Activated CD4-positive, alpha-beta memory T cell treated with anti-CD3 and anti-CD28 coated beads for 36 hours (primary cell): ENCODE measurements at places on chromosomes 5 and 9.

GRCh38 chr9:130118841-130119518 is 53.2 kb upstream of the NCS1 start:
- DNase-seq: no peak

- no peak for DNase-seq
Measured at GRCh38 chr5:8844206-8844605, 701.7 kb downstream of the SEMA5A start.

DNA sequence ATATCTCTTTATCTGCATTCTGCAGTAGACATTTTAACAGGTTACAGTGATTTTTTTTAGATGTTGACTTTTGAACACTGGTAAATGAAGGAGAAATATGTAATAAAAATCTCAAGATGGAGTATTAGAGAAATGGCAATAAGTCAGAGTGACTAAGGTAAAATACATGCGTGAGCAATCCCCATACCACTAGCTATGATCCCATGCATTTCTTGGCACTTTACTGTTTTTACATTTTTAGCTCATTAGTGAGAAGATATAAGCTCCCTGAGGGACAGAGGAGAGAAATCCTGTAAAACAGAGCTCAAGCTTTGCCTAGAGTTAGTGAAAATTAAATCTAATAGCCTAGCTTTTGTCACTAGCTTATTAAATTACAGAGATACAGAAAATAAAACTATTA is 181.9 kb upstream of the TRPM3 start:
- DNase-seq: no peak

- no peak for DNase-seq
Measured at GRCh38 chr9:16363073-16363781, 507.2 kb downstream of the BNC2 start.

DNA sequence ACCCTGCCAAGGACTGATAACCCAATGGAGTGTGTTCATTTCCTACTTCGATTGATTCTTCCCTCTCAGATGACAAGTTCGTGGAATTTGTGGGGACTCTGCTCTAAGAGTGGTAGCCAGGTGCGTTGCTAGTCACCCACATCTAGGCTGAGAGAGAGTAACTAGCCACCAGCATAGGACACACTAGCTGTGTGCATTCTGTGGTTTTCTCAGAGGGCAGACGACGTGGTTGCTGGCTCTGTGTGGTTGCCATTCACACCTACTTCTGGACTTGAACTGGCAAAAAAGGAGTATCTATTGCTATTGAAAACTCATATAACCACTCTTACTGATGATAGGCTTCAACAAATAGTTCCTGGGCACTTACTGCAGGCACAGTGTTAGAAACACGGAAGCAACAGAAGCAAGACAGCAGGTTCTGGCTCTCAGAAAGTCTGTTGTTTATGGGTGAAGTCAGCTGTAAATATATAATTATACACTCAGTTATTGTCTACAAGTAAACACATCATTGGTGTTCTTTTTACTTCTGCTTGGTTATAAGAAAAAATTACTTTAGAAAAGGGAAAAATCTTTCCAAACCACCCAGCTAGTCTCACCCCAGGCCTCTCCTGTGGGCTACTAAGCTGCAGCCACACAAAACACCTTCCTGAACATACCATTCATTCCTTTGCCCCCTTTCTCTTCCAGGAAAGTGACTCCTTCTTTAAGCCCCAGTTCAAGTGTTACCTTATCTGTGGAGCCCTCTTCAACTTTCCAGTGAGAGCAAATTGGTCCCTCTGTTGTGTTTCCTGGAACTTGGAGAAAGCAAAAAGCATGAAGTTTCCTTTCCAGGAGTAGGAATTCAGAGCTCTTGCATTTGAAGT is 151.1 kb upstream of the HAPLN1 start:
- no peak for DNase-seq

- no peak for DNase-seq
Measured at GRCh38 chr9:86181379-86182315, 77.8 kb downstream of the C9orf153 start.

DNA sequence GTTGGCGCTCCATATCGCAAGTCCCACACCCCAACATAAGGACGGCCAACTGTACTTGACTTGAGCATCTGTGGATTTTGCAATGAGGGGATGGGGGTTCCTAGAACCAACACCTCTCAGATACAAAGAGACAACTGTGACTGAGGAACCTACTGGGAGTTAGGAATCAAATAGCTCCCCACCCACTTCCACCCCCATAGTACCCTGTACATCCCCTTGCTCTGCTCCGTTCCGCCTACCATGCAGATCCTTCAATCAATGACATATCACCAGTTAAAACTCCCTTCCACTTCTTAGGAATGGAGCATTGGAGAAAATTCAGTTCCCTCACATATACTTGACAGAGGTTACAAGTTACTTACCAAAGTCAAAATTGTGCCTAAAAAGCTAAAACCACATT is 140.9 kb downstream of the MLLT3 start:
- DNase-seq: no peak

DNA sequence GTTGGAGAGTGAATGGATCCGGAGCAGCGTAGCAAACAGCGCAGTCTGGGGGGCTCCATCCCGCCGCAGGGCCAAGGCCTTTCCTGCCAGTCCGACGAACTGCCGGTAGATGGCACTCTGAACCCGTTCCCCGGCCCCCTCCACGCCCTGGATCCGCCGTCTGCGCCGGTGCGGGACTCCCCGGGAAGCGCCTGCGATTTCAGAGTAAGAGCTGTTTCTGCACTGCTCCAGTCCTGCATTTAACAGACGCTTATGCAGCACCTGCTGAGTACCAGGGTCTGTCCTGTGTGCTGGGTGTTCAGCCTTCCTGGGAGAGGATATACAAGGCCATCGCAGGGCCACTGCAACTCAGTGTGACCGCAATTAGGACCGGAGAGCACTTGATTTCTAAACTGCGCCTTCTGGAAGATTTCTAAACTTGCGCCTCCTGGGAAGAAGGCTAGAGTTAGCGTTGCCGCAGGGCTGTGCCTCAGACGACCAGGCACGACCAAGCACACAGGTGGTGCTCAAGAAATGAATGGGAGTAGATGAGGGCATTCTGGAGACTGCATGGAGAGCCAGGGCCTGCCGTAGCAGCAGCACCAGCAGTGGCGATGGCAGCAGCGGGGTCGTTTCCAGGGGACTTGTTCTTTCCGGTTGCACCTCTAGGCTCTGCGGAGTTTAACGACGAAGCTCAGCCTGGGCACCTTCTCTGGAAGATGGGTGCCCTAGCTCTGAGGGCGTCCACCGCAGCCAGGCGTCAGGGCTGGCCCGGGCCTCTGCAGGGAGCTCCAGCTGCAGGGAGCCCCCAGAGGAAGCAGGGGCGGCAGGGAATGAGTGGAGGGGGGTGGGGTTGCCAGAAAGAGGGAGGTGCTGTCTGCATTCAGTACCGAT is 14.3 kb upstream of the TIFAB start:
- DNase-seq: peak; percentile 82

GRCh38 chr9:77304543-77304942 is 127.2 kb downstream of the VPS13A start:
- no peak for DNase-seq

GRCh38 chr9:129886226-129887174 is 51.2 kb downstream of the USP20 start:
- DNase-seq: peak; percentile 79

DNA sequence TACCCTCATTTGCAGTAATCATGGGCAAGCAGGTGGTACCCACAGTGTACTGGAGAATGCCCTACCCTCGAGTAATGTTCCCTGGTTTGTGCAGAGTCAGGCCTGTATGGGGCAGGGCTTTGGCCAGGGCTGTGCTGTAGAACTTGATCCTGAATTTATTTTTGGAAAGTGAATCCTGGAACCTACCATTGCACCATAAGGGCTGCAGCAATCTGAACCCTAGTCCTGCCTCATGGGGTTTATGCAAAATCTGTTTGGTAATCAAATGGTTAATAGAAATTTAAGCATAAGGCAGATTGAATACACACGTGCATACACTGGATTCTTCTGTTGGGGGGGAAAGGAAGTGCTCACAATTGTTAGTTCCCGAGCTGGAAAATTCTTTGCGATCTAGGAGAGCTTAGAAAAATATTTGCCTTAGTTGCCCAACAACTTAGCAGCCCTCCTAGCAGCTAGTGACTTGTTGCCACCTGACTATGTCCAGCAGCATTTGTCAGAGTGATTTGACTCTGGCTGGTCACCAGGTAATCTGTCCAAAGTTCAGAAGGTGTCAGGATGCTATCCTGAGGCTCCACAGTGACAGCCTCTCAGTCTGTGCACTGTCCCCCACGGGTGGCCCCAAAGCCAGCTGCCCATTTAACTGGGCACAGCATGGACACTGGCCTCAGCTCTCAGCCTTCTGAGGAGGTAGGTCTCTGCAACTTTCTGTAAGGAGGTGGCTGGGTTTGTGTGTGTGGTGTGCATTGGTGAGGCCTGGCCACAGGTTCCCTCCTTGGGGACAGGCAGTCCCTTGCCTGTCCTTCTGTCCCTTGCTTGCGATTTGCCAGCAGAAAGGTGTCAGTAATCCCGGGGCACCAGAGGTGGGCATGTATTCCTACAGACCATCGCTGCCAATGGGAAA is 8.3 kb downstream of the MVB12B start:
- no peak for DNase-seq

DNA sequence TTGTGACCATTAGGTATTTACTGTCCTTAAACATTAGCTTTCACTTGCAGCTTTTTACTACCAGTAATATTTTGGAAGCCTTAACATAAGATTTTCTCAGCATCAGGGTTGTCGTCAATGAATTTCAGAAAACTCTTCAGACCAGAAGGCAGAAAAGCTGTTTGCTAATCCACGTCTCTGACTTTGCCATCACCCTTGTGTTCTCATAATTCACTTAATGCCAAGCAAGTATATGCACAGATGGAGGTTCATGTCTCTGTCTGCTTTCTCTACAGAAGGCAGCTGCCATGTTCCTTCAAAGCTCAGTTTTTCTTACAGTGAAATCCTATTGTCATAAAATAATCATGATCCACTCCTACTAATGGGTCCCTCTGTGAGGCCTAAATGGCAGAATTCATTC is 37.7 kb upstream of the LRRC19 start:
- DNase-seq: no peak

GRCh38 chr9:13896047-13896446 is 417.9 kb downstream of the NFIB start:
- DNase-seq: no peak

- no peak for DNase-seq
Measured at GRCh38 chr9:96574931-96575351, 44.7 kb downstream of the CDC14B start.

- DNase-seq: no peak
Measured at GRCh38 chr9:136044971-136045594, 50.0 kb downstream of the NACC2 start.

- DNase-seq: no peak
Measured at GRCh38 chr5:77168161-77168878, 42.2 kb upstream of the PDE8B start.

- no peak for DNase-seq
Measured at GRCh38 chr9:134390947-134391318, 64.7 kb downstream of the RXRA start.

DNA sequence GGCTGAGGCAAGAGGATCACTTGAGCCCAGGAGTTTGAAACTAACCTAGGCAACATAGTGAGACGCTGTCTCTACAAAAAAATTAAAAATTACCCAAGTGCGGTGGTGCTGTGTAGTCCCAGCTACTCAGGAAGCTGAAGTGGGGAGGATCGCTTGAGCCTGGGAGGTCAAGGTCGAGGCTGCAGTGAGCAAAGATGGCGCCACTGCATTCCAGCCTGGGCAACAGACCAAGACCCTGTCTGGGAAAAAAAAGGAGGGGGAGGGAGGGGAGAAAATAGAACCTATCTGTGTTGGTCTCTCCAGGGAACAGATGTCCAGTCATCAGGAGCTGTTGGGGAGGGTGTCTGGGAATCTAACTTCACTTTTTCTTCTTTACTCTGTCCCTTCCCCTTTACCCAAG is 24.3 kb downstream of the MAT2B start:
- DNase-seq: no peak

DNA sequence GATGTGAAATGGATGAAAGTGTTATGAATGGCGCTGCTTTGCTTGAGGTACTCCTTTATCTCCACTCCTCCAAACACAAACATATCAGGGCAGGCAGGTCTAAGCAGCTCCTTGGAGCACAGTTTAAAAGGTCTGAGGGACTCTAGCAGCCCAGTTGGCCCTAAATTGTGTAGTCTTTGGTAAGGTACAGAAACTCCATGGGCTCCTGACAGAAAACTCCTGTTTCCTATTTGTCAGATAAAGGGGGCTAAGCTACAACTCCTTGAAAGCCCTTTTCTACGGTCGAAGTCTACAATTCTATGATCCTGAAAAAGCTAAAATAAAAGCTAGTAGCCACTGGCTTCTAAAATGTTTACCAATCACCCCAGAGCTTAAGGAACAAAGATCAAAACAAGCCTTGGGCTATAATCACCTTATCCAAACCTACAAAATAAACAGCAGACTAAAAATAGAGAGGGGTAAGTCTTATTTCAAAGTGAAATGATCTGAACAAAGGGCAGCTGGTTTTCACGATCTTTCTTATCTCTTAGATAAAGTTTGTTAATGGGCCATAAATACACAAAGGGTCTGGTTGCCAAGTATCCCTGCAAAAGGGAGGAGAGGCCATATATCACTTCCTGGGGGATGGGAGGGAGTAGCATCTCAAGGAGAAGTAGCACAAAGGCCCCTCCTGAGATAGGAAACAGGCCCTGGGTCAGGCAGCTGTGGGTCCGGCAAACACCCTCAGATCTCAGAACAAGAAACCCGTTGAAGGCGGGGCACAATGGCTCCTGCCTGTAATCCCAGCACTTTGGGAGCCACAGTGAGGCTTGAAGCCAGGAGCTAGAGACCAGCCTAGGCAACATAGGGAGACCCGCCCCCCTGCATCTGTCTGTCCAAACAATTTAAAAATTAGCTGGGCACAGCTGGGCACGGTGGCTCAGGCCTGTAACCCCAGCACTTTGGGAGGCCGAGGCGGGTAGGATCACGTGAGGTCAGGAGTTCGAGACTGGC is 28.3 kb upstream of the DENND4C start:
- DNase-seq: no peak

- no peak for DNase-seq
Measured at GRCh38 chr9:136558373-136558772, 12.5 kb upstream of the NOTCH1 start.

GRCh38 chr5:45081082-45081481 is 272.3 kb downstream of the MRPS30 start:
- DNase-seq: no peak

DNA sequence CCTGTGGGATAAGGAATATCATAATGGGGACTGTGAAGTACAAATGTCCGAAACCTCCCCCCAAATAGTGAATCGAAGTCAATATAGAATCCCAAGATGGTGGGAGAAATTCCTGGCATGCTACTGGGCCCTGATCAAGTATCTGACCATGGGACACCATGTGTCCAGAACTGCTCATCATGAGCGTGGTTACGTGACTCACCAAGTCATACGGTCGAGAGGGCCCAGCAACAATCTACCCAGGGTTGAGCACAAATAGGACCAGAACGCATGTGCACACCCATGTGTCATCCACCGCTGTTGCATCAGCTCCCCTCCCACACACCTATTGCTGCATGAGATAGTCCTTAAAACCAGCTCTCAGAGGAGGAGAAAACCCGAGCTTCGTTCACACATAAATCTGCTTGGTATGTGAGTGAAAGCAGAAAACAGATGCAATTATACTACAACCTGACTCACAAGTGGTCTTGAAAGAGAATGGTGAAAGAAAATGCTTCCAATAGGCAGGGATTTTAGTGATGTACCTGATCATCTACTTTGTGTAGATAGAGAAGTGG is 353.2 kb downstream of the CWC27 start:
- DNase-seq: peak; percentile 22
